ENCODE measurements at places on chromosomes 16 and 17.

- DNase-seq, result no peak
These were observed 1.4 kb downstream of the CMTM2 start for GRCh38 chr16:66580605-66581209.

GRCh38 chr17:34255381-34255732, 272 bp downstream of the CCL2 start:
- DNase-seq, result no peak

- DNase-seq, result no peak
These were observed 8.5 kb upstream of the ERN1 start for GRCh38 chr17:64138441-64138840.

DNA sequence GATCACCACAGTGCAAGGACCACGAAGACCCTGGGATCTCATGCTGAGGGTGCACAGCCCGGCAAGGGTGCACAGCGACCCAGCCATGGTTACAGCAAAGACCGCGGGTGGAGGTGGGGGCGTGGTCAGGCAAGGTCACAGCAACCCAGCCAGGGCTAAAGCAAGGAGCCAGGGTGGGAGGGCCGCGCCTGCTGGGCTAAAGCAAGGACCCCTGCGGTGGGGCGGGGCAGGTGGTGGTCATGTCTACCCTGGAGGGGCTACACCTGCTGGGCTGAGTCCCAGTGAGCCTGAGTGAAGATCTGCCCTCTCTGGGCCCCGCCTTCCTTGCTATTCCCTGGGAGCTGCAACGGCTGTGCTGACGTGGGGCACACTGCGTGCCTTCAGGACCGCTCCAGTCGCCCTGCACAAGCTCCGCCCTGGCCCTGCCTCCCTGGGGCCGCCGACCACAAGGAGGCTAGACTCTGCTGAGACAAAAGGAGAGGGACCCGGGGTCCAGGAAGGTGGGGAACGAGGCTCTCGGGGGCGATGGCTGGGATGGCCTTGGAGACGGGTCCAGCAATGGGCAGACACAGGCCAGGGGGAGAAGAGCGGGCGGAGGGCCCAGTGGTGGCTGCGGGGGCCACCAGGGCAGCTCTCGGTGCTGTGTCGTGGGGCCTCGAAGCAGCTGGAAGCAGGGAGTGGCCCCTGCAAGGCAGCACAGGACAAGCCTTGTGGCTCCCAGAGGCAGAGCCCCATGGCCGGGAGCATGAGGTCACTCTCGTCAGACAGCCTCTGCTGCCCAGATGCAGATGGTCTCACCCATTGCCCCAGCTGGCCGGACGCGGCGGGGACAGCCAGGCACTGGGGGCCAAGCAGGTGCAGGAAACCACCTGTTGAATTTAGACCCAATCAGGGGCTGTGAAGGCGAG, 52.8 kb downstream of the CBFA2T3 start:
- no peak for DNase-seq

- no peak for DNase-seq
These were observed 46.0 kb downstream of the HNF1B start for GRCh38 chr17:37698911-37699255.

DNA sequence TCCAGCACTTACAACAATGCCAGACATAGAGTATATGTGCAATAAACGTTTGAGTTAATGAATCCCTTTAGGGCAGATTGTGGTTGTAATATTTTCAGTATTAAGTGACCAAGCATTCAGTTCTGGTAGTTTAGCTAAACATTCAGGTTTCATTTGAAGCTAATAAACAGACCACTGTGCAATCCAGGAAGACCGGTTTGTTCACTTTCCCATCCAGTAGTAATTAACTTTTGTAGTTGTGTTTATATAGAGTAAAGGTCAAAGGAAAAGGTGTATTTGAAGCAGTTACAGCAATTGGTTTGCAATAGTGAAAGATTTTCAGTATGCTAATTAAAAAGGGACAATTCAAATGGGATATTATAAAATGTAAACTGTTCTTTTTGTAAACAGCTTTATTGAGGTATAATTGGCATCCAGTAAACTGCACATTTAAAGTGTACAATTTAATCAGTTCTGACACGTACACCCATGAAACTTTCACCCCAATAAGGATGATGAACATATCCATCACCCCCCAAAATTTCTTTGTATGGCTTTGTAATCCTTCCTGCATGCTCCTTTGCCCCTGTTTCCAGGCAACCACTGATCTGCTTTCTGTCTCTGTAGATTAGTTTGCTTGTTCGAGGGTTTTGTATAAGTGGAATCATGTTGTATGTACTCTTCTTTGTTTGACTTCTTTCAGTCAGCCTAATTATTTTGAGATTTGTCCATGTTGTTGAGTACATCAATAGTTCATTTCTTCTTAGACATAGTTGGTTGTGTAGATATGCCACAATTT, 26.3 kb downstream of the MRTFB start:
- DNase-seq, result no peak

GRCh38 chr16:65229191-65229662, 107.4 kb upstream of the CDH11 start:
- no peak for DNase-seq

DNA sequence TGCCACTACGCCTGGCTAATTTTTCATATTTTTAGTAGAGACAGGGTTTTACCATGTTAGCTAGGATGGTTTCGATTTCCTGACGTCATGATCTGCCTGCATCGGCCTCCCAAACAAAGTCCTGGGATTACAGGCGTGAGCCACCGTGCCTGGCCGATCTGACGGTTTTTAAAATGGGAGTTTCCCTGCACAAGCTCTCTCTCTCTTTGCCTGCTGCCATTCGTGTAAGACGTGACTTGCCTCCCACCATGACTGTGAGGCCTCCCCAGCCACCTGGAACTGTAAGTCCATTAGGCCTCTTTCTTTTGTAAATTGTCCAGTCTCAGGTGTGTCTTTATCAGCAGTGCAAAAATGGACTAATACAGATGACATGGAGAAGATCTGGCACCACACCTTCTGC, 4.7 kb upstream of the FLCN start:
- DNase-seq, result no peak

DNA sequence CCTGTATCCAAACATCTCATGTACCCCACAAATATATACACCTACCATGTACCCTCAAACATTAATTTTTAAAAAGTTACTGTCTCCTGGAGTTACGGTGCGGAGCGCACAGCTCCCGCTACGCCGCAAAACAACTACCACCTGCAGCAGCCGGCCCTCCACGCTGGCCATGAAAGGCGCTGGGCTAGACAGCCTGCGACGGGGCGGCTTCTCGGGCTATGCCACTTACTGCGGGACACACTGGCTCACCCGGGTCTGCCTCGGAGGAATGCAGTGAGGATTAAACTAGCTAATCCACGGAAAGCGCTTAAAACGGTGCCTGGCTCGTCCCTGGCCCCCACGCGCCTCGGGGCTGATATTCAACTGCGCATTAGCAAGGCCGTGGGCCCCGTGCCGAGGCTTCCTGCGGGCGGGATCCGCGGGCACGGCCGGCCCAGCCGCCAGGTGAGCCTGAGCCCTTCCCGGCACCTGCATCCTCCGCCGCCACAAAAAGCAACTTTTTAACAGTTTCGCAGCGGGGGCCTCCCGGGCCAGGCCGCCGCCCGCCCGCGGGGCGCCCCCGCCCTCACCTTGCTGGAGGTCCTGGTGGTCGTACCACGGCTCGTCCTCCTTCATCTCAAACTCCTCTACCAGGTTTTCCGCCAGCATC, 633 bp downstream of the CDR2 start:
- peak; percentile 60 for DNase-seq

Measured in activated CD4-positive, CD25-positive, alpha-beta regulatory T cell treated with anti-CD3 and anti-CD28 coated beads, Interleukin-2, amount 50 U/mL, for 72 hours (primary cell).